Effector memory CD8-positive, alpha-beta T cell (primary cell): ENCODE measurements at places on chromosomes 1 and 21.

DNA sequence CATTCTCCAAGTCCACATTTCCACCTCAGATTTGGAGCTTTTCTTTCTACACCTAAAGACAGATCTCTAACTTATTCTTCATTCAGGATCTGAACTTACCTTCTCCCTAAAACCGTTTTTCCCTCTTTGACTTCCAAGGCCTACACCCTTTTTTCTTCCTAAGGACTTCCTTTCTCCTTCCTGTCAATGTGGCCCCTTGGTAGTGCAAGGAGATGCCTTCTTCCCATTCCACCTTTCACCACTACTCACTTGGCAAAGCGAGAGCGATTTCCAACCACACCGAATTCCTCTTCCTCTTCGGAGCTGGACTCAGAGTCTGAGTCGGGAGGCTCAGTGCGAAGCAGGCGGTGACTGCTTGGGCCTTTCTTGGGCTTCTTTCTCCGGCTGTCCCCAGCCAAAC is 1.3 kb downstream of the EFCAB14 start:
- no peak for DNase-seq

GRCh38 chr1:119116725-119117124 is 23.7 kb downstream of the WARS2 start:
- DNase-seq = no peak

GRCh38 chr1:197304638-197305200 is 36.7 kb downstream of the CRB1 start:
- DNase-seq = no peak

GRCh38 chr1:232319072-232319471 is 310.9 kb downstream of the SIPA1L2 start:
- DNase-seq = no peak

DNA sequence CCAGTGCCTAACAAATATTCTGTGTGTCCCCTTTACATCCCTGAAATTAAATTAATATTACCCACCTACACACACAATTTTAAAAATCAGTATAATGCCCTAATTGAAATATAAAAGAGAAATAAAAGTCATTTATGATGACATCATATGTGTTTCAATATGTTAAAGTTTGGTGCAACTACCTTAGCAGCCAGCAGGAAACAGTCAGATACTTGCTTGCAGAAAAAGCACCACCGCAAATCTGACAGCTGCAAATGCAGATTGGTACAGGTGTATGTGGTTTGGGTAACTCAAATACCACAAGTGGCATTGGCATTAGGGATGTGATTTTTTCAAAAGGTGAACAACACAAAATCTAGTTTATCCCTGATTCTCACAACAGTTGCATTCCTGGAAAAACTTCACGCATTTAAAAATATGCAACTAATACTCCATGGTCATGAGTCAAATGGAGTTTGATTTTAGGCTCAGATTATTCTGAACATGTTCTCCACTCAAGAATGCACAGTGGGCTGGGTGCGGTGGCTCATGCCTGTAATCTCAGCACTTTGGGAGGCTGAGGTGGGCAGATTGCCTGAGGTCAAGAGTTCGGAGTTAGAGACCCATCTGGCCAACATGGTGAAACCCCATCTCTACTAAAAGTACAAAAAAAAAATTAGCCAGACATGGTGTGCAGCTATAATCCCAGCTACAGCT is 106.3 kb downstream of the EDEM3 start:
- no peak for DNase-seq
